ENCODE measurements at places on chromosomes 12 and 14. TPM values are rescaled to one million over a fixed set of nuclear protein-coding genes. Genes with fewer than 3 reads are reported as not detected.

DNA sequence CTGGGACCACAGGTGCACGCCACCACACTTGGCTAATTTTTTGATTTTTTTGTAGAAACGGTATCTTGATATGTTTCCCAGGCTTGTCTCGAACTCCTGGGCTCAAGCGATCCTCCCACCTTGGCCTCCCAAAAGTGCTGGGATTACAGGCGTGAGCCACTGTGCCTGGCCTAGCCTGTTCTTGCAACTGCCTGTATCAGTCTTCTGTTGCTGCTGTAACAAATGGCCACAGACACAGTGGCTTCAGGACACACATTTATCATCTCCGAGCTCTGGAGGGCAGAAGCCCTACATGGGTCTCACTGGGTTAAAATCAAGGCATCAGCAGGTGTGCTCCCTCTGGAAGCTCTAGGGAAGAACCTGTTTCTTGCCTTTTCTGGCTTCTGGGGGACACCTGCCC is 79.9 kb upstream of the NCOR2 start:
- DNase-seq, result no peak

The USP44 gene
- total RNA-seq, result 27.4 TPM

DNA sequence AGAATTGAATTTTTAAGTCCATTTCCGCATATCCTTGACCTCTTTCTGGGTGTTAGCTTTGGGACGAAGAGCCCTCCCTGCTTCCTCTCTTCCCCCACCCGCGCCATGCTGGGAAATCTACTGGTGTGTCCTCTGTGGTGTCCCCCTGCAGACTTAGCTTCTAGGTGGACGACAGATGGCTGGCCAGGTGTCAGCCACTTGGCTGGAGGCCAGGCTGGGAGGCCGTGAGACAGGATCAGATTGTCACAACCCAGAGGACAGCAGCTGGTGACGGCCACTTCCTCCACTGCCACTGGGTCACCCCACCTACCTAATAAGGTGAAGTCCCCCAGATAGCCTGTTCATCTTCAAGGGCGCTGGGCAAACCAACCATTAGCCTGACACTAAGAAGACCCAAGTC is 13.3 kb upstream of the DTX1 start:
- DNase-seq, result no peak

DNA sequence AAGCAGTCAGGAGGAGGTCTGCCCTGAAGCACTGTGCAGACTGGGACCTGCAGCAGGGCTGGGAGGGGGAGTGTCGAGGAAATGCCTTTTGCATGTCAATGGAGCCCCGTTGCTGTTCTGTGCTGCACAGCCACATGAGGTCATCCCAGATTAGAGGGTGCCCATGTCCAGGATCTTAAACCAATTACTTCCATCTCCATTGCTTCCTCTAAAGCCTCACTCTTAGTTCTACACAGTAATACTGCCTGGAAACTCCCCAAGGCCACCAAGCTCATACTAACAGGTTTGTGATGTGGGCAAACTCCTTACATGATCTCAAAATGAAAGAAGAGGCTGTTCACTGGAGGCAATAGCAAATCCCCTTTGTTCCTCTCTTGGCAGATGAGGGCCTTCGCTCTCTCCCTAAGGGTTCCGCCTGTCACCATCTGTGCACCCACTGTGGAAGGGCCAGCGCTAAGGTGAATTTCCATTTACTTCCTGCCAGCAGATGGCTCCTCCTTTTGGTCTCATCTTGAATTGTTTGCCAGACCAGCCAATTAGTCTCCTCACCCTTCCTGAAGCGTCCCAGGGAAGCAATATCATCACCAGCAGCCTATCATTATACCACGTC is 35.4 kb upstream of the LTA4H start:
- no peak for DNase-seq

DNA sequence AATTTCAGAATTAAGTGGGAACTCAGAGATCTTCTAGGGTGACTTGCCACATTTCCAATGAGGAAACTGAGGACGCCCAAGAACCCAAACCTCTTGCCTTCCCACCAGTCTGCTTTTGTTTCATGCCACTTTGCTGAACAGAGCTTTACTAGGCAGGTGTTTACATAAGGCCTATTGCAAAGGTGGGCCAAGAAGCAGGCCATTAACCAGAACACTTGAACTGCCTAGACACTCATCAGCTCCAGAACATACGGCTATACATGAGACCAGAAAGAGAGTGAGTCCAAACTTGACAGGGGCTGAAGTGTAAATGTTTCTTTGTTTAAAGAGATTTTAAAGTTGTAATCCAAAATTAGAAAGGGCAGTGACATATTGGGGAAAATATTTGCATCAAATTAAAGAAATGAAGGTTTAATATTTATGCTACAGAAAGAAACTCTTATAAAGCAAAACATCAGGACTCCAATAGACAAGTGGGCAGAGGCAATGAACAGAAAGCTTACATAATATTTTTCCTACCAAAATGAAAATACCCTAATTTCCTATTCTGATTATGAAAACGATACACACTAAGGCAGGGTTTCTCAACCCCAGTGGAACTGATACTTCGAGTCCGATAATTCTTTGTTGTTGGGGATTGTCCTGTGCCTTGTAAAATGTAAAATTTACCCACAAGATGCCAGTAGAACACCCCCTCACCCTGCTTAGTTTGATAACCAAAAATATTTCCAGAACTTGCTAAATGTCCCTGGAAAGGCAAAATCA is 11.7 kb downstream of the BATF start:
- no peak for DNase-seq

The SOX5 gene
- 16.4 TPM for total RNA-seq

The TAS2R50 gene
- total RNA-seq, result 2.3 TPM

- DNase-seq, result no peak
Observed at GRCh38 chr12:109089683-109090082, 3.6 kb downstream of the ALKBH2 start.

DNA sequence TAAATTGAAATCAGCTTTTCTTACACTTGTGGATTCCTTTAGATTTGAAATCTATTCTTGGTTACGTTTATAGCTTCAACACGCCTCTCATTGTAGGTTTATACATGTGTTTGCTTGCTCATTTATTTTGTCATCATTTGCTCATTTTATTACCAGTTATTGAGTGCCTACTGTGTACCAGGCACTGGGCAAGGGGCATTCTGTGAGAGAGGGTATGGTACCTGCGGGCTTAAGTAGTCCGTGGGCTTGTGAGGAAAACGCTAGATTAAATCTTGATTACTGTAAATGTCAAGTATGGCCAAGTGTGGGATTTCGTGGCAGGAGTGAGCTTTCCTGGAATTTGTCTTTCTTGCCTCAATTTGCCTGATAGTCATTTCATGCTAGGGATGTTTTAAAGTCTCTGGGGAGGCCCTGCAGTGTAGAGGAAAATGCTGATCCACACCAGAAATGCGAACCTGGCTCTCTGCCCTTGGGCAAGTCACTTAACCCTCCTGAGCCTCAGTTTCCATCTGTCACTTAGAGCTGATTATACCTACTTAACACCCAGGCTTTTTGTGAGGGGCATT is 92.7 kb downstream of the CACNA1C start:
- DNase-seq, result no peak

DNA sequence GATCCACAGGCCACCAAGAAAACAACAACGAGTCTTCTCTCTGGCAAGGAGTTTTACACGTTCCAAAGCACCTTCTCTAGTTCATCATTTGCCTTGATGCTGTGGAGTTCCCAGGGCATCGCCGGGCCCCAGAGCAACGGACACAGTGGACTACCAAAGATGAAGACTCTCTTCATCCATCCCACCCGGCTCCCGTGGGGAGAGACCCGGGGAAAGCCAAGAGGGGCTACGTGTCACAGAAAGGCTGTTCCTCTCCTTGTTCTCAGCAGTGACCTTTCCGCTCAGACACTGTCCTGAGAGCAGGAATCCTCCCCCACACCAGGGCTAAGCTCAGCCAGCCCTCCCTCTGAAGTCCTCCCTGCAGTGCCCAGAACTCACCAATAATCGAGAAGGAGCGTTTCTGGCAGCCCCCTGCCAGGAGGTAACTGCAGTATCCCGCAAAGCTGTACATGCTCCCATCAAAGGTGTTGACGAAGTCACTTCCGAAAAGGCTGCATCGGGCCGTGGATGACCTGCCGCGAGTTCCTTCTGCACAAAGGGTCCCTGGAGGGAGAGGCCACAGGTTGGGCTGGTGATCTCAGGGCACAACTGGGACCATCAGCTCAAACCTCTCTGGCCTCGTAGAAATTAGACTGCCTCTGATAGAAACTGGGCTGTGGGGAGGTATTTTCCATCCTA is 3.5 kb downstream of the VWF start:
- no peak for DNase-seq

The STAB2 gene
- not detected for total RNA-seq

DNA sequence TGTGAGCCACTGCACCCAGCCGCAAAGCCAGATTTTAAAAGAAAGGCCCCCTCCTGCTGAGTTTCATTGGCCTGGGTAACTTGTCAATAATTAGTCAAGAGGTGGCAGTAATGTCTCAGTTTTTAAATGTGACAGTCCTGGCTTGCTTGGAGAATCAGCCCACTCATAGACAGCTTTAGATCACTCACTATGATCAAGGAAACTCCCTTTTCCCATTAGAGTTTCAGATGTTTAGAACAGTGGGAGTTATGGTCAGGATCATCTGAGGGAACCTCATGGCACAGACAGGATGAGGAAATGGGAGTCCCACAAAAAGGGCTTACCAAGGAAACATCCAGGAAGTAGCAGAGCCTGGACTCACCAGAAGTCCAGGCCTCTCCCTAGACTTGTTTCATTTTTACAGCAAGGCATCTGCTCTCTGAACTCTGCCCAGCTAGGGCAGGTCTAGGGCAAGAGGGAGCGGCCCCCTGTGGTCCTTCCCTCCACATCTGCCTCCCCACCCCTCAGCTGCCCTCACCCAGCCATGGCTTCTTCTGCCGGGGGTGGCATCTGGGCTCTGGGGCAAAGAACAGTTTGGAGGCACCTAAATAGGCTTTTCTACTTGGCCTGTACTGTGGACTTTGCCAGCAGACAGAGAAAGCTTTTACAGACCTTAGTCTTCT is 11.2 kb downstream of the BCL2L14 start:
- peak; percentile 61 for DNase-seq

DNA sequence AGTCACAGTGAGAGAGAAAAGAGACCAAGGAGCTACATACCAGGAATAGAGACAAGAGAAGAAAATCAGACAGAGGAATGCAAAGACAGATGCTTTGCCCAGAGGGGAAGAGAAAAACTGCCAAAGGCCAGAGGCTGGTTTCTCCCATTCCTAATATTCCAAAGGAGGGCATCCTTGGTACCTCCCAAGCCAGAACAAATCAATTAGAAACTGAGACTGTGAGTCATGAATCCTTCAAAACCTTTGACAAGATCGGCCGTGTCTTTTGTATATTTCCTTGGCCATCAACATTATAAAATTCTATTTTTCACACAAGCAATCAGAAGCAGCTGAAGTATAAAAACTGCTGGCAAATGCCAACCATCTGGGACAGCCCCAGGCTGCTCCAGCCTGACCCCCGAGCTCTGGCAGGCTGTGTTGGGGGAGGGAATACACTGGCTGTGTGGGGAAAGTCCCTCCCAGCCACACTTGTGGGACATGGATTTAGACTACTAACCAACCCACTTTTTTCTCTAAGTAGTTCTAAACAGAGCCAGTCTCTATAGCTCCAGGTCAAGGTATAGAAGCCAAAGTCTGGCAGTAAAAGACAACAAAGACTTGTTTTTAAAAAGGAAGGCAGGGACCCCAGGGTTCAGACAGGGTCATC is 13.7 kb downstream of the POMT2 start:
- no peak for DNase-seq

The OR4E2 gene
- not detected for total RNA-seq

The GATC gene
- total RNA-seq, result 18.2 TPM

DNA sequence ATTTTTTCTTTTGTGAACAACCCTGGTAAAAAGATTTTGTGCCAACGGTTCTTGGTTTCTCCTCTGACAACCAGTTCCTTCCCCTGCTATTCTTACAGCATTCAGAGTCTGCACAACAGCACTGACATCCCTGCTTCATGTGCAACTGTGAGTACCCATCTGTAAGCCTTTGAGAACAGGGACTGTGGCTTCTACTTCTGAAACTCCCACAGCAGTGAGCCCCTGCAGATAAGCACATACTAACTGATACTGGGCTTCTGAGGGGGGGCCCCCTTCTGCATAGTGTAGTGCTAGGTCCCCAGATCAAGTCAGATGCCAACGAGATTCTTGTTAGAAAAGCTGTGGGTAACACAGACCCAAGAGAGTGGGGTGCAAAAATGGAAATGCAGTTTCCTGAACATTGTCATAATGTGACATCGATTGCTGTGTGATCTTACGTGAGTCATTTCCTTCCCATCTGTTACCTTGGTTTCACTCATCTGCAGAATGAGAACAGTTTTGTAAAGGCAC is 11.1 kb upstream of the NINJ2 start:
- DNase-seq, result no peak

The PPP2R5C gene
- 82.7 TPM for total RNA-seq

The ZNF385A gene
- 2.3 TPM for total RNA-seq

- DNase-seq, result no peak
Observed at GRCh38 chr14:89280600-89280999, 136.4 kb downstream of the FOXN3 start.

The FBXO21 gene
- total RNA-seq, result 115 TPM

The POTEG gene
- total RNA-seq, result not detected

The PRMT5 gene
- total RNA-seq, result 50.3 TPM

DNA sequence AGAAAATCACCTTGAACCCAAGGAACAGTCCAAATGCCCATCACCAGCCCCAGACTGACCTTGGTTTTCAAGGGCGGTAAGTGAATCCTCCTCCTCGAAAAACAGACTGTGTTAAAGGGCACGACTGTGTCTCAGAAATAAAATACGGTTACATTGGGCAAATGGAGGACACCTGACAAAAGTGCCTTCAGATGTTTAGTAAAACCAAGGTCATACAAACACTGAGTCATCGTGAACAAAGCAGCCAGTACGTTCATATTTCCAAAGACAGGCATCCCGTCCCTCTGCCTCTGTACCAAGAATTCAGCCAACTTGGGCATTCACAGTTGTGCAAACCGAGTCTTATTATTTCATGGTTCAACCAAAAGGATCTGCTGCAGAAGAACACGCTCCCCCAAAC is 25.9 kb downstream of the FOXN3 start:
- no peak for DNase-seq

- DNase-seq, result no peak
Observed at GRCh38 chr12:196436-196835, 17.5 kb downstream of the SLC6A12 start.

The KIF5A gene
- 0.51 TPM for total RNA-seq

The HAL gene
- 0.17 TPM for total RNA-seq

The PLEKHD1 gene
- total RNA-seq, result under 0.01 TPM

- DNase-seq, result peak; percentile 76
Observed at GRCh38 chr14:76761136-76761959, at the start of gene VASH1. TSS of gene VASH1 (plus strand) at chr14:76761468. CDS start at chr14:76762822, 1,354 bp downstream.

The FOXN4 gene
- not detected for total RNA-seq

The ESPL1 gene
- total RNA-seq, result 0.26 TPM

The NELL2 gene
- 0.26 TPM for total RNA-seq

The NFATC4 gene
- 59.9 TPM for total RNA-seq

- DNase-seq, result no peak
Observed at GRCh38 chr14:91207008-91207407, 37.5 kb downstream of the GPR68 start.

The SLC6A15 gene
- total RNA-seq, result 0.99 TPM

Measured in fibroblast of lung (primary cell).